ENCODE measurements at places on chromosomes 6 and 20.
A peak's percentile ranks its signal among the peaks of the same experiment; 100 is the strongest.

DNA sequence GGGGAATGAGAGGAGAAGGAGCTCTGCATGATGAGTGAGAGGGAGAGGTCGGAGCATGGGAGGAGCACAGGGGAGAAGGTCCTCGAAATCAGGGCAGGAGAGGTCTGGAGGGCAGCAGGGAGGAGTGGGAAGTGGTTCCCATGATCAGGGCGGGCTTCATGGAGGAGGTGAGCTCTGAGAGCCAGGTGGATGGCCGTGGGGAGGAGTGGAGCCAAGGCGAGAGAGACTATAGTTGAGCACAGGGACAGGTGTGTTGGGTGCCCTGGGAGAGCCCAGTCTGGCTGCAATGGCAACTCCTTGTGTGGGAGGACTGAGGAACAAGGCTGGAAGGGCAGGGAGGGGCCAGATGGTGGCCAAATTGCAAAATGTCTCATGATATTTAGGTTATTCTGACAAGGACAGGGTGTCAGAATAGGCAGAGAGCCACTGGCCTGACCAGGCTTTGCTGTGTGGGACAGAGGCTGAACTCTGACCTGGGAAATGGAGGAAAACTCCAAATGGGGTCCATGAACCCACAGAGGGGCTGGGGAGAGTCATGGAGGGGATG lies 21.4 kb downstream of the TTBK1 start:
- DNase-seq = no peak

DNA sequence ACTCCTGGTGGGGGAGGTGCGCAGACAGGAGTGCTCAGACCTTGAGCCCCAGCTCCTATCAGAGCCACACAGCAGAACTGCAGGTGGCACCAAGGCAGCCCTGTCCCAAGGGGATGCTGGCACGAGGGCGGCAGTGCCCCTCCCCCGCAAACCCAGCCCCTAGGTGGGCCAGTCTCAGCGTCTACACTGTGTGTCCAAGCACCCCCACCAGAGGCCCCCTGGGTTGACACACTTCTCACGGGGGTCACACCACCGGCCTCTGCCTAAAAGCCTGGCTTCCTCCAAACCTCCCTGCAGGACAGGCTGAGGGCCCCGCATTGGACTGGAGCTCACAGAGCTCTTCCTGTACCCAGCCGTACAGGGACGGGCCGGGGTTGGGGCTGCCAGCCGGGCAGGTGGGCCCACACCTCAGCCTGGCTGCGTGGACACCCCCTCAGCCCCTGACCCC lies 8.1 kb downstream of the SLC2A4RG start:
- peak; percentile 17 for DNase-seq

DNA sequence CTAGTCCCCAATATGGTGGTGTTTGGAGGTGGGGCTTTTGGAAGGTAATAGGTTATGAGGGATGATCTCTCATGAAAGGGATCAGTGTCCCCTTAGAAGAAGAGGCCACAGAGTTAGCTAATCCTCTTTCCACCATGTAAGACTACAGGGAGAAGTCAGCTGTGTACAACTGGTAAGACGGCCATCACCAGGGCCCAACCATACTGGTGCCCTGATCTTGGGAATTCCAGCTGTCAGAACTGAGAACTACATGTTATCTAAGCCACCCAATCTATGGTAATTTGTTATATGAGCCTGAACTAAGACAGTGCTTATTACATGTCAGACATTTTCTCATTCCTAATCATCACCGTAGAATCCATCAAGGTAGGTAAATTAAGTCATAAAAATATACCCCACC lies 77.7 kb upstream of the ZNF217 start:
- no peak for DNase-seq

- DNase-seq = no peak
Observed at GRCh38 chr6:33276581-33276863, 401 bp upstream of the B3GALT4 start.

GRCh38 chr6:140462453-140463311 lies 1088.2 kb upstream of the CITED2 start:
- no peak for DNase-seq

GRCh38 chr6:158334534-158334933 lies 22.3 kb downstream of the TULP4 start:
- DNase-seq = no peak

DNA sequence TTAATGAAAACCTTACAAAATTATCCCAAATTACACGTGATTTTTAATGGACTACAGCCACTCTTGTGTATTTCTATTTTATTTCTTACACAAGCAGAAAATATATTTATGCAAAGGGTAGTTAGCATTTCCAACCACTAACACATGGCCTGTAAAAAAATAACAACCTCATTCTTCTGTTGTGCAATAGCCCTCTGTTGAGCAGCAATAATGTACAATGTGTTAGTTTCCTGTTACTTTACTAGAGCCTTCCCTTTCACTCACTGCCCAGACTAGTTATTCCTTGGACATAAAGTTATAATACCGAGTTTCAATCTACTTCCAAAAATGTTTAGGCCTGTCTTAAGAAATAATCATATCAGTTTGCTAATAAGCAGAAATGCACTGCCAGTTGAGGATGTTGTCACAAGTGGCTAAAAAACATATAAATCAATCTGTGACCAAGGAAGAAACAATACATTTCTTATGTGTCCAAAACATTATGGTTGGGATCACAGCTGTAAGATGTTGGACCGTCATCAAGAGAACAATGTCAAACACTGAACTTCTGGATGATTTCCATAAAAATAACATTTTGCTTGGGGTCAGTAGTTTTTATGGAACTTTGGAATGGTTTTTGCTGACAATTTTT lies 73.6 kb upstream of the RNF146 start:
- no peak for DNase-seq

- DNase-seq = no peak
Observed at GRCh38 chr6:139356924-139357323, 17.5 kb downstream of the CITED2 start.

- DNase-seq = peak; percentile 68
Observed at GRCh38 chr20:50967586-50967985, 9.0 kb downstream of the MOCS3 start.

DNA sequence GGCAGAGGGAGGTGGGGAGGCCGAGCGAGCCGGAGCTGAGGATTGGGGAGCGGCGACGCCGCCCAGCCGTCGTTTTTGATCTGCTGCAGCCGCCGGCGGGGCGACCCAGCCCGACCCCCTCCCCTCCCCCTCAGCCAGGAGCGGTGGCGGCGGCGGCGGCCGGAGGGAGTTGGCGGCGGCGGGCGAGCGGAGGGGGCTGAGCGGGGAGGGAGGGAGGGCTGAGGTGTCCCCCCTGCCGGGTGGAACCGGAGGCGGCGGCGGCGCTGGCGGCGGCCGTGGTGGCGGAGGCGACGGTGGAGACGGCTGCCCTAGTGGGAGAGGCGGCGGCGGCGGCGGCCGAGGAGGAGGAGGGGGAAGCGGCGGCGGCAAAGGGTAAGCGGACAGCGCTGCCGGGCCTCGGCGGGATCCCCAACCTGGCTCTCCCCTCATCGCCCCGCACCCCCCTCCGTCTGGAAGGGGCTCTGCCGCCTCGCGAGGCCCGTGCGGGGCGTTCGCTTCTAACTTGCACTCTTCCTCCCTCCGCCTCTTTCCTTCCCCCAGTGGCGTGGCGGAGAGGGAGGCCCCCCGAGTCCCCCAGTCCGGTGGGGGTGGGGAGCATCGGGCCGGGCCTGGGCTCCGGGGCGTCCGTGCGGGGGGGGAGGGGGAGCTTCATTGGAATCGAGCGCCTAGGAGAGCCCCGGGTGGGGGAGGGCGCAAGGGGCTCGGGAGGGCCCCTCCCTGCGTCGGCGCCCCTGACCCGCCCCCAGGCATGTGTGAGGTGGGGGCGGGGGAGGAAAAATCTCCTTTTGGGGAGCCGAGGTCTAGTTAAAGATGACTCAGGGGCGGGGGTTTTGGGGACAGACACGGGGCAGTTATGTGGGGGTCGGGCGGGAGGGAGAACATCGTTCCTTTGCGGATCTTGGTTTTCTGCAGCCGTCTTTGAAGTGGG lies at the start of gene TAB2:
Gene TAB2 (plus strand): TSS at position 69 of the 928 bp plus-strand sequence. CDS start 52,286 bp downstream, outside the sequence.
- peak; percentile 41 for DNase-seq

DNA sequence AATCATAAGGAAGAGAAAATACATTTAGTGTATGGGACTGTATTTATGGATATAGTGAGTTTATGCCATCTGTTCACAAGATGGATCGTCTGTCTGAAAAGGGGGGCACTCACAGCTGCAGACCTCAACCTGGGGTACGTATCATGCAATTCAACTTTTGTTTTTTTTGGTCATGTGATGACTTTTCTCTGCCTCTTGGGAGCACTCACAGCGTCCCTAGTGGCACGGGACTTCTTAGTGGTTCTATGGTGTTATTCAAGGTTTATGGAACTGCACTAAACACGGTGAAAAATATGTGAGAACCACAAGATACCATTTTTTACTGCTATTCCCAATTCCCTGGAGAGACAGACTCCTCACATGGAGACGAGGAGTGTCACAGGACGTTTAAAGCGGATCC lies 60.4 kb upstream of the MPC1 start:
- DNase-seq = peak; percentile 89

GRCh38 chr6:43940393-43941087 lies 170.5 kb downstream of the VEGFA start:
- no peak for DNase-seq

DNA sequence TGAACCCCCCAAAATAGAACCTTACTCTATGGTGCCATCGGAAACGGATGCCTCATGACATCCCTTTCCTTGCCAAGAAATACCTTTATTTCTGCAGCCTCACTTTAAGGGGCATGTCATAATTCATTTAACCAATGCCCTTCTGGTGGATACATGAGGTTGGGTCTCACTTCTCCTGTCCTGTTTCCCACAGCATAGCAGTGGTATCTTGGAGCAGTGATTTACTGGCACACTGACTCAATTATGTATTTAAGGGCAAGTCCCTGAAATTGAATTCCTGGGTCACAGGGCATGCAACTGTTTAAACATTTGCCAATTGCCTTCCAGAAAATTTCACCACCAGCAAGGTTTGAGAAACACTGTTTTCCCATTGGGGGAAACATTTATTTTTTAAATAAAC lies 639 bp upstream of the LBP start:
- DNase-seq = no peak

DNA sequence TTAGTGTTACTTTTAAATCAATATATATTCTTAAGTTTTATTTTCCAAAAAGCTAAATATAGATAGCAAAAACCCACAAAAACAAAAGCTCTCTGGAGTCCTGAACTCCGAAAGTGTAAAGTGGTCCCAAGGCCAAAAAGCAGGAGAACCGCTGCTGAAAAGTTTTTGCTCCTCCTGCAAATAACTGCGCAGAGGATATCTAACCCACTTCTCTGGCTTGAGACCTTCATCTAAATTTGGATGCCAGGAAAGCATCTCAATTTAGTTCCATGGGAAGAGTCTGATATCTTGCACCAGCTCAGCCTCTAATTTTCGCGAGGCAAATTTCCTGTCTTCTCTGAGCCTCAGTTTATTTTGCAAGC lies 523 bp downstream of the MRPS10 start:
- DNase-seq = no peak

- no peak for DNase-seq
Observed at GRCh38 chr20:63782521-63782971, 43.0 kb downstream of the SLC2A4RG start.

DNA sequence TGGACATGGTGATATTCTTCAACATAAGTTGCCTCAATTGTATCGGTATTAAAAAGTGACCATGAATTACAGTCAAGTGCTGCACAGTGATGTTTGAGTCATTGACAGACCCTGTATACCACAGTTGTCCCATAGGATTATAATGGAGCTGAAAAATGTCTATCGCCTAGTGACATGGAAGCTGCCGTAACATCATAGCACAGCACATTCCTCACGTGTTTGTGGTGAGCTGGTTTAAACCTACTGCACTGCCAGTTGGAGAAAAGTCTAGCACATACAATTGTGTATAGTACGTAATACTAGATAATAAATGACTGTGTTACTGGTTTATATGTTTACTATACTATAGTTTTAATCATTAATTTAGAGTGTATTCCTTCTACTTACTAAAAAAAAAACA lies 150.2 kb downstream of the CDH26 start:
- DNase-seq = no peak

GRCh38 chr6:97765461-97765860 lies 482.4 kb upstream of the MMS22L start:
- no peak for DNase-seq

- DNase-seq = no peak
Observed at GRCh38 chr6:49269190-49269589, 193.9 kb downstream of the MMUT start.

DNA sequence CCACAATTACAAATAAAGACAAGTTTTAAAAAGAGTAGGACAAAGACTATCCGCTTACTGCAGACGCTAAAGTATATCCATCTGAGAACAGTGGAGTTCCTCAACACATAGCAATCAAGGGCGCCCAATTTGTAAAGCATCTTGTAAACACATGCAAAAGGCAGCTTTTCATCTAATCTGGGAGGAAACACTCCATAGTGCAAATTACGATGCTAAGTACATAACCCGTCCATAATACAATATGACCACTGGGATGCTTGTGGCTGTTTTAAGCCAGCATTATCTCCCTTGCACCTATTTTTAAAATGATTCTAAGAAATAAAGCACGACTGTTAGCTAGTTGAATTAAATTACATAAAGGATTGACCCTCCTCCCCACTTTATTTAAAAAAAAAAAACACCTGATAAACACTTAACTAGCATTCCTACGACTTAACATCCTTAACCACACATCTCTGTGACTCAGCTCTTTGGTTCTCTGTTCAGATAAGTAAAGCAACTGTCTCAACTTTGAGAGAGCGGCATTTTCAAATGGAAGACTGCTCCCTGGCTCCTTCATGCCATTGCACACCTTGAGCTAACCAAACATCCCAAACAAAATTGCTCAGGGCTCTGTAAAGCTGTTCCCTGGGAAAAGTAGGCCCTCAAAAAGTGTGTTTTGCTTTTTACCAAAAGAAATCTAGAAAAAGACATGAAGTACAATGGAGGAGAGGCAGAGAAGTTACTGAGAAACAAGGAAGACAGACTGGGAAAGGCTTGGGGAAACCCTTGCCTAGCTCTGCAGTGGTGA lies 14.2 kb downstream of the SLC22A23 start:
- no peak for DNase-seq

DNA sequence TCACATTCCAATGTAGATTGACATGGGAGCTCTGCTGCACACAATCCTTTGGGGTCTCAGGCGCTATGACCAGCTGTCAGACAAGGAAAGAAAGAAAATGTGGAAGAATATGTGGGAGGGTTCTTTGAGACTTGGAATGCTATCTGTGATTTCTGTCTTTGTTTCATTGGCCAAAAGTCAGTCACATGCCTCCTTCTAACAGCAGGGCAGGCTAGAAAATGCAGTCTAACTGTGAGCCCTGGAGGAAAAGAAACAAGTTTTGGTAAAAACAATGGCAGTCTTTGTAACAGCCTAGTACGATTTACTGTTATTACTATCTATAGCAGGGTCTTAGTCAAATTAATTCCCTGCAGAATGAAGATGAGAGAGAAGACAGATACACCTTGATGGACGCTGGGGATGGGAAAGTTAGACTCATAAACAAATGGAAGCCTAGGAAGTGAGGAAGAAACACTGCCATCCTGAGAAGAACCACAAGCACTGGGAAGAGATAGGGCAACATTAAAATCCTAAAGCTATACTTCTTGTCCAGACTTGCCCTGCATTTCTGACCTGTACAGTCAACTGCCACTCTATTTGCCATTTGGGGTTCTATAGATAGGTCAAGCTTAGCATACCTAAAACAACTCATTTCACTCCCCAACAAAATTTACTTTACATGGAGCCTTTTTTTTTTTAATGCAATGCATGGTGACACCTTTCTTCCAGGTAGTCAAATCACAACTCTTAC lies 833.0 kb downstream of the KIF16B start:
- DNase-seq = no peak

GRCh38 chr6:135624402-135625295 lies 127.1 kb upstream of the AHI1 start:
- DNase-seq = no peak

- DNase-seq = no peak
Observed at GRCh38 chr6:15437090-15437635, 191.3 kb downstream of the JARID2 start.

All from NCI-H2171 treated with DMSO at 0.1 percent for 48 hours (cell line).